ENCODE measurements at places on chromosomes 6 and 20.

DNA sequence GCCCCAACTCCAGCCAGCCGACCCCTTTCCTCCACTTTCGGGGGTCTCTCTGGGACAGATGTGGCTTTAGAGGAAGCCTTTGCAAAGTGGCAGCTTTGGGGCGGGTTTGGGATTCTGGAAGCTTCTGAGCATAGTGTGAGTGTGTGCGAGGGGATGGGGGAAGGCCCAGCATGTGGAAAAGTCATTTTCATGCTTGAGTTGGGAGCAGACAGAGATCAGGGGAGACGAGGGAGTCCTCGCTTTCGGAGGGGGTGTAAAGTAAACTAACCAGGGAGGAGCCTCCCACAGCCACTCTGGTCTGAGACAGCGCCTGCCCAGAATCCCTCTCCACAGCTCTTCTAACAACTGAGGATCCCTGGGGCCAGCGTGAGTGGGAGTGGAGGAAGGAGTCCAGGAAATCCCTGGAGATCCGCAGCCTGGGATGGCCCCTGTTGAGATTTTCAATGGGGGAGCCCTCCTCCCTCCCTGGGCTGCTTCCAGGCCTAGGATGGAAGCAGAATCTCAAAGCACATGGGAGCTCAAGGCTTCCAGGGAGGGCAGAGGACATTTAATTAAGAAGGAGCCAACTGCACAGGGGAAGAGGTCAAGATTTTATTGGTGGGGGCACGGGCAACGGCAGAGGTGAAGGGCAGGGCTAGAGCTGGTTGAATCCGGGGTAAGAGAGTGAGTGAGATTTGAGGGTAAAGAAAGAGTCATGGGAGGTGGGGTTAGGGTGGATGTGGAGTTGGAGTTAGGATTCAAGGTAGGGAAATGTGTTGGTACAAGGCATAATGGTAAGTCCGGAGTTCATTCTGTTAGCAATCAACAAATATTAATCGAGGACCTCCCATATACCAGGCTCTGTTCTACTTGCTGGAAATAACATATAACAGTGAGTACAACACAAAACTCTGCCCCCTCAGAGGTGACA, 102.3 kb upstream of the FOXP4 start:
- DNase-seq: no peak

DNA sequence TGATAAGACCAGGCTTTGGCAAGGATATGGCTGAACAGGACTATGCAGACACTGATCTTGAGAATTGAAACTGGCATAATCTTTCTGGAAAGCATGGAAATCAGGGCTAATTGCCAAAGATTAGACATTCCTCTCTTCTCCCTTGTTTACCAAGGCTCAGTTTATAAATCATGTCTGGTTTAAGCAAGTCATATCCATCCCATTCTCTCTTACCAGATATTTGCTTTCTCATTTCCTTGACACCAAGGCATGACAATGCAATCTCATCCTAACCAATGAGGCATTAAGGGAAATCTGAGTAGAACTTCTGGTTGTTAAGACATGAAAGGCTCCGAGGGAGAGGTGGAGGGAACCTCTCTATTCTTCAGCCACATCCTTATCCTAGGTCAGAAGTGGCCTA, 110.3 kb upstream of the CEP85L start:
- no peak for DNase-seq

DNA sequence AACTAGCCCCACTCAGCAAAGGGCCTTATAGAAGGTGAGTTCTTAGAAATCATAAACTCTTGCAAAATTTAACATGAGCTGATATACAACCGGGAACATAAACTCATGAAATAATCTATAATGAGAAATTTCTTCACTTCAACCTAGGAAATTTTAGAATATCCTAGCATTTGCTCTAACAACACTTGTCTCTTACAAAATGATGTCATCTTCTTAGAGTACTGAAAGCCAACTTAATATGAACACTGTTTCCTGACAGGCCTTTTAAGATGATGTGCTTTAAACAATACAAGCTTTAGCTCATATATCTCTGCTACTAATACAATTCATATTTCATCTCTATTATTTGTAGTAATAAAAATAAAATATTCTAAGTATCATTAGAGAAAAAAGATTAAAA, 932 bp downstream of the PACRG start:
- DNase-seq: no peak

- DNase-seq: no peak
Measured at GRCh38 chr20:50015993-50016770, 33.4 kb downstream of the SNAI1 start.

- peak; percentile 70 for DNase-seq
Measured at GRCh38 chr6:37170273-37171200, 585 bp downstream of the PIM1 start.

DNA sequence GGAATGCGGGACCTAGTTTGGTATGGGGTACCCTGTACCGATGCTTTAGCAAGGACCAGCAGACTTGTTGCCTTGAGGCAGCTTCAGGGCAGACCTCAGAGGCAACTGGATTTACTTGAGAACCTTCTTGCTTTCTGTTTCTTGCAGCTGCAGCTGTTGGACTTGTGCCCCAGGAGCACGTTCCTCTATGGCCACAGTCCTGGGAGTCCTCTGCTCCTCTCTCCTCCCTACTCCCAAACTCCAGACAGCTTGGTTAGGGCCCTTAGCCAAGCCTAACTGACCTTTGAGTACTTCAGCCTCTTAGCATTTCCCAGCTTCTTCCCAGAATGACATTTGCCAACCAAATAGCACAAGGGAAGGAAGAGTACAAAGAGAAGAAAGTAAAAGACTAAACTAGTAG, 34.7 kb downstream of the GHRH start:
- DNase-seq: no peak

GRCh38 chr20:39651645-39652325, 689.6 kb downstream of the DHX35 start:
- DNase-seq: no peak

- peak; percentile 65 for DNase-seq
Measured at GRCh38 chr6:151390851-151391470, 398 bp downstream of the ZBTB2 start.

- no peak for DNase-seq
Measured at GRCh38 chr20:36268440-36269342, 32.4 kb downstream of the AAR2 start.

GRCh38 chr6:33206864-33207551, 1.3 kb upstream of the RING1 start:
- no peak for DNase-seq

GRCh38 chr20:57781901-57782300, 72.1 kb upstream of the PMEPA1 start:
- DNase-seq: no peak

GRCh38 chr20:61901392-61902220, 164.1 kb downstream of the TAF4 start:
- no peak for DNase-seq

DNA sequence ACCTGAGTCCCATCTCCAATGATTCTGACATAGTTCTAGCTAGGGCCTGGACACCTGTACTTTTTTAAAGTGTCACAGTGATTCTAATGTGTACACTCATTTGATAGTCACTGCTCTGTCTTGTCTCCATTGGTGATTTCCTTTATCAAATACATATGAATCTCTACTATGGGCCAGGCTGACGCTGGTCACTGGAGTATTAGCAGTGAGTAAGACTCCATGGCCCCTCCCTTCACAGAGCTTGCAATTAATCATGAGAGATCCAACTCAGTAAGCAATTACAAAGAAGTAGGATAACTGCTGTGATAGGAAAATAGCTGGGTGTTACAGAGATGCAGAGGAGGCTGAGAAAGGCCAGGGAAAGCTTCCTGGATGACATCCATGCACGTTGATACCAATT, 19.3 kb upstream of the SASH1 start:
- no peak for DNase-seq

- DNase-seq: peak; percentile 45
Measured at GRCh38 chr20:19620446-19620845, 137.6 kb upstream of the RIN2 start.

DNA sequence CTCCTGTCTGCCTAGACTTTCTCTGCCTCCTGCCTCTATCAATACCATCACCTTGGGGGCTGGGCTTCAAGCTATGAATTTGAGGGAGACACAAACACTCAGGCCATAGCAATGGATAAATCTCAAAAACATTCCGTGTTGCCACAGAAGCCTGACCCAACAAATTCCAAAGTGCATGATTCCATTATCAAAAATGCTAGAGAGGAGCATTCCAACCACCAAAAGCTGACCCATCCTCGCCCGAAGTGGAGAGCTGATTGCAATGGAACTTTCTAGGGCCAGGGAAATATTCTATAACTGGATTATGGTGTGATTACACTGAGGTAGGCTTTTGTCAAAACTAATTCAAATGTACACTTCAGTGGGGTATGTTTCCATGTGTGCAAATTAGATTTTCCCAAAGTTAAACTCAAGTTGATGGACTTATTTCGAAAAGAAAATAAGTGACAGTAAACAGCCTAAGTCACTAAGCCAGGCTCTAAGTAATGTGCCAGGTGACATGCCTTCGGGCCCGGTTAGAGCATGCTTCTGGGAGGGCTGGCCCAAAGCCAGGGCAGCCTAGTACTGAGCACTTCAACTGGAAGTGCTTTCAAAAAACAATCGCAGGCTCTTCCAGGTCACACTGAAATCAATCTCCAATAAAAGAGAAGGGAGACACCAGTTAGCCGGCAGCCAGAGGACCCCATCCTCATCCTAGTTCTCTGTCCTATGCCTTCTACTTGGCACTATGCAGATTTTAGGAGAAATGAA, 142.3 kb downstream of the TBXT start:
- DNase-seq: no peak

GRCh38 chr20:41185013-41185757, 47.8 kb downstream of the PLCG1 start:
- no peak for DNase-seq

- DNase-seq: no peak
Measured at GRCh38 chr6:44190715-44191114, 26.0 kb upstream of the MYMX start.

GRCh38 chr6:83071707-83072106, 4.2 kb downstream of the DOP1A start:
- no peak for DNase-seq

- DNase-seq: no peak
Measured at GRCh38 chr6:74044417-74045096, 348.6 kb downstream of the CD109 start.

DNA sequence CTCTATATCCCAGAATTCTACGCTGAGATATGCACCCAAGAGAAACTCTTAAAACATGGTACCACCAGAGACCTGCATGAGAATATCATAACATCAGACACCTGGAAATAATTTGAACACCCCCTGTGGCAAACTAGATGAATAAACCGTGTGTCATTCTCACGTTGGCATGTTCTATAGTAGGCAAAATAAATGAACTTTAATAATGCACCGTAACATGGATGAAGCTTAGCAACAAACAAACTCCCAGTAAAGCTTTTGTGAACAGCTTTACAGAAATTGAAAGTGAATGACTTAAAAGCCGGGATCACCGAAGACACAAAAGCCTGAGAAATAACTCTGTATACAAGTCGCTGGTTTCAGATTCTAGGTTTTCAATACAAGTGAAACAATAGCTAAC, 1166.8 kb upstream of the CITED2 start:
- DNase-seq: no peak

DNA sequence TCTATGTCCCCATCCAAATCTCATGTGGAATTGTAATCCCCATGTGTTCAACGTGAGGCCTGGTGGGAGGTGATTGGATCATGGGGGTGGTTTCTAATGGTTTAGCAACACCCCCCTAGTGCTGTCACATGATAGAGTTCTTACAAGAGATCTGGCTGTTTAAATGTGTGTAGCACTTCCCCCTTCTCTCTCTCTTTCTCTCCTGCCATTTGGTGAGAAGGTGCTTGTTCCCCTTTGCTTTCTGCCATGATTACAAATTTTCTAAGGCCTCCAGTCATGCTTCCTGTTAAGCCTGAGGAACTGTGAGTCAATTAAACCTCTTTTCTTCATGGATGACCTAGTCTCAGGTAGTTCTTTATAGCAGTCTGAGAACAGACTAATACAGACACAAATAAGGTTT, 165.4 kb downstream of the OGFRL1 start:
- DNase-seq: no peak

- no peak for DNase-seq
Measured at GRCh38 chr6:107776415-107776814, 47.7 kb downstream of the SCML4 start.

DNA sequence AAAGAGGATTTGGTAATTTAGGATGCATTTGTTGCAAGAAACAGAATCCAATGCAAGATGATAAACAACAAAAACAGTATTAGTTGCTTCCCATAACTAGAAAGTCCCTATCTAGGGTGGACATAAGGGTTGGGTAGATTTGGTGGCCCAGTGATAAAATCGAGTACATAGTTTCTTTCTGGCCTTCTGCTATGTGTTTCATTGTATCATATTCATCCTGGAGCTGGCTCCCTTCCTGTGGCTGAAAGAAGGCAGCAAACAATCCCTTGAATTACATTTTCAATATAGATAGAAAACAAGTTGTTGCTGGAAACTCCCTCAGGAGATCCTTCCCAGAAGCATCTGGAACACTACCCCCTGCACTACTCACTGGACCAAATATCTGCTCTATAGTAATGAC, 135.1 kb downstream of the ID4 start:
- no peak for DNase-seq

DNA sequence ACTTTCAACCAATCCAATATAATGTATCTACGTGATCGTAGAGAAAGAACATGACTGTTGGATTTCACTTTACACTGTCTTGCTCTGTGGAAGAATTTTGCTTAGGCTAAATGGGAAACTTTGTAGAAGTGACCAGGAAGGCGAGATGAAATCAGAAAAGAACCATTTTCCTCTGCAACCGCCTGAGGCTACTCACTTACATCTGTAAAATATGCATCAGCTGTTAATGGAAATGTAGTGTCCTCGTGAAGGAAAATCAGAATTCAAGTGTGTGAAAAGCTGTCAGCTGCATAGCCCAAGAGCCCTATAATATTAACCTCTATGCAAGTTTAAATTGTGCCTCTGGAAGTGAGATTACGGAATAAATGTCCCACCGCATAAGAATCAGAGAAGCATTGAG, 277.9 kb downstream of the C6orf118 start:
- DNase-seq: no peak

GRCh38 chr20:17640875-17641378, 41.1 kb downstream of the RRBP1 start:
- DNase-seq: no peak

GRCh38 chr6:29702519-29703103, 20.6 kb upstream of the HLA-F start:
- peak; percentile 92 for DNase-seq

DNA sequence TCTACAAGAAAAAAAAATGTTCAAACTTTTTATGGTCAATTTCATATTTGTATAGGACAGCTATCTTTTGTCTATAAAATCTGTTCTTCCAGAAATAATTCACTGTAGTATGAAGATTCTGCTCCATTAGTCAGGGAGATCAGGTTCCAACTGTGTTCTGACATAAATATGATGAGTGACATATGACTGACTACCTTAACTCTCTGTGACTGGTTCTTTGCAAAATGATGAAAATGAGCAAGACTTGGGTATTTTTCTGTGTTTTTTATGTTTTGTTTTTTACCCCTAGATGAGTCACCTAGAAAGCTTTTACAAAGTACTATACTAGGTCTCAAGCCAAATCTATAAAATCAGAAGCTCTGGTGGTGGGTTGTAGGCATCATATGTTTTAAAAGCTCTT, 229.6 kb downstream of the MMUT start:
- DNase-seq: no peak

GRCh38 chr6:64062960-64063683, 427.5 kb downstream of the PHF3 start:
- DNase-seq: no peak

Measured in WTC11 (cell line).